MG63 (cell line): ENCODE measurements at places on chromosomes 2 and 18. TPM values are rescaled to one million over a fixed set of nuclear protein-coding genes. Genes with fewer than 3 reads are reported as not detected.

The FBXO15 gene
- total RNA-seq: 1.1 TPM in 1 of 2 replicates, not detected in the other

DNA sequence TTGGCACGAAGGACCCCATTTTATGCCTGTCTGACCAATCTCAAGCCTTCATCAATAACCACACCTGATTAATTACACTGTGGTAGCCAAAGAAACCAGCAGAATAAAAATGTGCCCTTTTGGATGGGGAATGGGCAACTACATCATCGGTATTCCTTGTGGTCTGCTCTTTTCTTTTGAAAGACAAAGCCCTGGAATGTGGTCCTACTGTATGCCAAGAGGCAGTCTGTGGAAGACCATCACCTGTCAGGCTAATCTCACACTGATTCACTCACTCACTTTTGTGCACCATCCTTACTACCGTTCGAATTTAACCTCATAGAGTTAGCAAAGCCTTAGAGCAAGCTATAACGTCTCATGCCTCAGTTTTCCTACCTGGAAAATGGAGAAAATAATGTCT, 275.2 kb upstream of the LRRTM1 start:
- no peak for DNase-seq

GRCh38 chr2:238974501-238975166, 126.7 kb downstream of the TWIST2 start:
- peak; percentile 92 for DNase-seq

The RAB27B gene
- total RNA-seq: not detected in 2 replicates

GRCh38 chr18:5376986-5377385, 81.5 kb upstream of the ZBTB14 start:
- no peak for DNase-seq

The IL18R1 gene
- total RNA-seq: not detected in 2 replicates

DNA sequence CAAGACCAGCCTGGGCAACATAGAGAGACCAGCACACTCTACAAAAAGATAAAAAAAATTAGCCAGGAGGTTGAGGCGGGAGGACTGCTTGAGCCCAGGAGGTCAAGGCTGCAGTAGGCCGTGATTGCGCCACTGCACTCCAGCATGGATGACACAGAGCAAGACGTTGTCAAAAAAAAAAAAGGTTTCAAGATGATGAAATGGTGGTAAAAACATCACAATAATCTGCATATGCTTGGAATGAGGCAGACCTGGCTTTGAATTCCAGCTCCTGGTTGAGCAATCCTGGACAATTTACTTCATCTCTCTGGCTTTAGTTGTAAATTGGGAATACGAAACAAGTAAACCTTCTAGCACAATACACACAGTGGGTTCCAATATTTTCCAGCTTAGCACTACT, 24.1 kb downstream of the USP40 start:
- DNase-seq: peak; percentile 10

- no peak for DNase-seq
Measured at GRCh38 chr2:236876642-236877041, 209.0 kb upstream of the COPS8 start.
